Hematopoietic multipotent progenitor cell treated with erythropoietin and hydrocortisone succinate and interleukin-3 and kit ligand, for 17 days (in vitro differentiated cells): ENCODE measurements at places on chromosomes 7 and 10.

DNA sequence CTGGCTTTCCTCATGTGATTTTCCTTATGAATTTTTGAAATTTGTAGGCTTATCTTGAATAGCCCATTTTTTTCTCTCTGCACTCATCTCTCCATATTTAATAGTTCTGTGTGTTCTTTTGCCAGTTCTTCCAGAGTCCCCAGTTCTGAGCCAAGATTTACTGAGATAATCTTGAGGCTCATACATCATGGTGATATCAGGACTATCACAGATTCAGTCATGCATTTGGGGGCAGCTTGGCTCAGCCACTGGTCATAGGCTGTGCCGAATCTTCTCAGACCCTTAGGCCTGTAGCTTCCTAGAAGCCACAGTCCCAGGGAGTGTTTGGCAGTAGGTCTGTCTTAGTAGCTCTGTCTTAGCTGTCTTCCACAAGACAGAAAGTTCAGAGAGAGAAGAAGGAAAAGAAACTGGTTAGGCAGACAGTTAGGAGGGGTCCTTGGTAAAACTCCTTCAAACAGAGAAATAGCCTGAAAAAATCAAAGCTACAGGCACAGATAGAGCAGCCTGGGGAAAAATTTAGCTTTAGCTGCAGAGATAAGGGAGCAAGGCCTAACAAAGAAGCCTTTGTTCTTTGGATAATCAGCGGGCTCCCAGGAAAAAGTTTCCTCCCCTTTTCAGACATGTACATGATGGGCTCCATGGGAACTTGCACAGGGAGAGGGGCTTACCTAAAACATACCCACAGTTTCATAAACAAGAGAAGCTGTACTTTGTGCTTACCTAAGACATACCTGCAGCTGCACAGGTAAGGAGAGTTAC, 29.1 kb downstream of the FAS start:
- no peak for DNase-seq

DNA sequence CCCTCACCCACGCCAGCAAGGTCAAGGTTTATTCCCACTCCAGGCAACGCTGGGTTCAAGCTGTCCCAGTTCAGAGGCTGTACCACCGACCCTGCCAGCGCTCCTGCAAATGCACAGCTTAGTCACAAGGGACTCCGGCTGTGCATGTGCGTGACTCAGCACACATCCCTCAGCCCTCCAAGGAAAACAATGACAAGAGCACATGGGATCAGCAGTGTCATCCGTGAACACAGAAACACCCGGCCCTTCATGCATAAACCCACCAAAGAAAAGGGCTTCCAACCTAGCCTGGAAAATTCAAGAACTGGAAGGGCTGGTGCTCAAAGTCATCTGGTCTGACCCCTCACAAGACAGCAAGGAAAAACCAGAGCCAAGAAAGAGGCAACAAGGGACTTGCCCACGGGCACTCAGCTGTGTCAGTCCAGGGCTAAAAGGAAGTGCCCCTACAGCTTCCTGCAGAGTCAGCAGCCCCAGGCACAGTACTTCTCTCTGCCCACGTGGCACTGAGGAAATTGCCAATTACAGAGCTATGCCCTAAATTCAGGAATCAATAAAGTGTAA, 106.1 kb downstream of the KCNMA1 start:
- DNase-seq: no peak

- no peak for DNase-seq
Measured at GRCh38 chr7:149871576-149871975, 2.2 kb upstream of the ATP6V0E2 start.

DNA sequence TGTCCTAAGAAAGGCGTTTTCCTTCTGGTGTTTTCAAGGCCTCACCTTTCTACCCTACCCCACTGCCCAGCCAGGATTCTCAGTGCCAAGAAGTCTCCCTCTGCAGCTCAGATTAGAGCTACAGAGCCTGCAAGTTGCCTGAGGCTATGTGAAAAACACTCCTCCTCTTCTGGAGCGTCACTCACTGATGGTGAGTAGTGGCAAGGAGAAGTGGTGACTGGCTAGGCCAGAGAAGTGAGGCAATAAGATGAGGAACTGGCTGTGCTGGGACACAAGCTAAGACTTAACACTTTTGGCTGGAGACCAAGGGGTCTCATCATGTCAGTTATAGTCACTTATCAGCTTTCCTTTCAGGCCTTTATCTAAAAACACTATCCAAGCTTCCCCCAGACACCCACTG, 86.7 kb upstream of the PRKAR2B start:
- DNase-seq: no peak

DNA sequence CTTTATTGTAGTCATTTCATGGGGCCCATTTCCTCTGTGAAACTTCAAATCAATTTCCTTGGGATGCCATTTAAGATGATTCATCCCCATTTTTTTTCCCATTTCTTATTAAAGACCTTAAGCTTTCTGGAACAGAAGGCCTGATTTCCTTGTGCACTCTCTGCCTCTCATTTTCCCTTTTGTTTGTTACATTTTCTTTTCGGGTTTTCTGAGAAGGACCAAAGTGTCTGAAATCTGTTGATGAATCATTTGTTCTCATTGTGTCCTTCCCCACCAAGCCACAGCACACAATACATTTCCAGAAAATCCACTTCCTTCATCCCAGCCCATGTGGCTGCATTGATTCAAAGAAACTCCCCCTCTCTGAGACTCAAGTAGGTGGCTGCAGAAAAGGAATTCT, 372.4 kb downstream of the SFMBT2 start:
- DNase-seq: no peak

DNA sequence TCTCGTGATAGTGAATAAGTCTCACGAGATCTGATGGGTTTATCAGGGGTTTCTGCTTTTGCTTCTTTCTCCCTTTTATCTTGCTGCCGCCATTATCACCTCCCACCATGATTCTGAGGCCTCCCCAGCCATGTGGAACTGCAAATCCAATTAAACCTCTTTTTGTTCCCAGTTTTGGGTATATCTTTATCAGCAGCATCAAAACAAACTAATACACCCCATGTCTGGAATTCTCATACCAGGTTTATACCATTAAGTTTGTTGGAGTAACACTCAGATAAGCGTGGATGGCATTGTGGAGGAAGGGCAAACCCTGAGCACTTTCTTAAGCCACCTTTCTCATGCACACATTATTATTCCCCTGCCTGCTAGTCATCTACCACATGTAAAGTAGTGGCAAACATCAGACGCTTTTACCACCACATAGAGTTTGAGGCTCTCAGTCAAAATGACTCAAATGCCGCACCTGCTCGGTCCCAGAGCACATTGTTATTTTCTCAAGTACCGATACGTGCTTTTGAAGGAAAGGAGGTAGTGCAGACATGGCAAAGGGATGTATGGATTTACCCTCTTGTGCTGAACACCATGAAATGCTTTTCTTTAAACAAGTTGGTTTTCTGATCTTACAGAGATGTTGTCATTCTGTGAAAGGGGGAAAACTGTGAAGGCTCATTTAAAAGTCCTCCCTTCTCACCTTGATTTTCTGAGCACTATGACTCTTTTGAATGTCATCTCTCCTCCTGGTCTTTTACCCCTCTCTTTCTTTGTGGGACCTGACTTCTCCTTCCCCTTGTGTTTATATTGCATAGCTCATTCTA, 429.7 kb downstream of the EXOC4 start:
- DNase-seq: no peak

DNA sequence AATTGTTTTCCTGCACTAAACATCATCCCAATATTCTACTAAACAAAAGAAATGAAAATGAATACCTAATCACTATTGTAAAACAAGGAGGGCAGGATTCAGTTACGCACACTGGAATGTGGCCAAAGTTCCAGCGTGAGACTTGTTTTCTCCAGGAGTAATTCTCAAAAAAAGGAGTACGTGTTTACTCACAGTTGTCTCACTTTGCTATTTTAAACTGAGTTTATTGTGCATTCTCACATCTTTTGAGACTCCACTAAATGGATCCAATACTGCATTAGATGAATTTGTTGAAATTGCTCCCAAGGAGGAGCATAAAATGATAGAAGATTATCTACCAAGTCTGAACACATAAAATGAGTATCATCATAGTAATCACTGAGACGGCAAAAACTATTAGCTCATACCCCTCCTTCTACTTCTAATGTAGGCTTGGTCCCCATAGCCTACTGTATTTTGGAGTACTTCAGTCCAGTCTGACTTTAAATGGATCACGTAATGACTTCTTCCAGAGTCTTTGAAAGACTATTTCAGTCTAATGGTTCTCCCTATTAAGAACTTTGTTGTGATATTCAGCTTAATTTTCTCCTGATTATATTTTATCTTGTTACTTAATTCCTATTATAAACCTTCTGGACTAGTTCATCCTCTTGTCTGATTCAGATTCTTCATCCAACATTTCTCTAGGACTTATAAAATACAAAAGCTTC, 3.8 kb downstream of the GRM3 start:
- no peak for DNase-seq

- DNase-seq: no peak
Measured at GRCh38 chr7:36266683-36267082, 113.6 kb downstream of the EEPD1 start.

GRCh38 chr7:157614457-157615020, 277.7 kb downstream of the DNAJB6 start:
- DNase-seq: no peak

DNA sequence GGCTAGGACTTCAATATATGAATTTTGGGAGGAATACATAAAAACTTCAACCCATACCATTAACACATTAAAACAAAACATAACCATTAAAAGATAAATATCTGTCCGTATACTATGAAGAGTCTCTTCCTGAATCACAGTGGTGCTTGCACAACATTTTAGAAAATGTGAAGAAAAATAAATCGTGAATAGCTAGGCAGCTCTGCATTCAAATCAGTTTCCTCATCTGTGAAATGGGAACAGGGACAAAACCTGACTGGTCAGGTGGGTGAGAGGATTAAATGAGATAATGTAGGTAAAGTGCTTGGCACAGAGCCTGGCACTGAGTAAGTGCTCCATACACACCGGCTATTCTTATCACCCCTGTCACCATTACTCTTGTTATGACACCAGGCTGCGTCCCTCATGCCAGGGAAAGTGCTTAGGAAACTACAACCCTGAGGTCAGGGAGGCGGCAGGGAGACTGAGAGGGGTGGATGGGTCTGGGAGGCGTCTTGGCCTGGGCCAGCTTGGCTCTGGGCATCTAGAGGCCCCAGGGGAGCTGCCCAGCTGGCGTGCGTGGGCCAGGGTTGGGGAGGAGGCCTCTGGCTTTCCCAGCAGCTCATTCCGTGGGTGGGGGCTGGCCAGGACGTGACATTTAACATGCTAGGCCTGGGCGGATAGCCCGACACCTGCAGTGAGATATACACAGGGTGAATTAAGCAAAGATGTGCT, 78.3 kb downstream of the SH3PXD2A start:
- no peak for DNase-seq

DNA sequence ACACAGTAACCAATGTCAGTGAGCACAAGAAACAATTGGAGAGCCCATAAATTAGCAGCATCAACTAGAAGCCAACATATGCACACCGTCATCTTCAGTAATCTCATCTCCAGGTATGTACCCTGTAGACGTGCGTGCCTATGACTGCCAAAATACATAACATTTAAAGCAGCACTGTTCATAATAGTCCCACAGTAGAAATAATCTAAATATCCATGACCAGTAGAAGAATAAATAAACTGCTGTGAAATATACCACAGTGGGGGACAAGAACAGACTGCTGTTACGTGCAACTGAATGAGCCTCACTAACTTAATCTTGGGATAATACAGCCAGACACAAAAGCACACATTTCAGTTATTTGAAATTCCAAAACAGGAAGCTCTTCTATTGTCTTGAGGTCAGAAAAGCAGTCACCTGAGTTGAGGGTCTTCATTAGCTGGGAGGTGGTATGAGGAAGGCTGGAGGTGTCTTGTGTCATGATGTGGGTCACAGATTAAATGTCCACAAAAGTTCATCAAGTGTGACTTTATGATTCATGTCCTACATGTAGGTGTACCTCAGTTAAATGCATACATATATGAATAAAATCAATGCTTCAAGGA, 454.2 kb upstream of the AKR1E2 start:
- no peak for DNase-seq

- no peak for DNase-seq
Measured at GRCh38 chr7:37181550-37181932, 267.1 kb downstream of the ELMO1 start.

DNA sequence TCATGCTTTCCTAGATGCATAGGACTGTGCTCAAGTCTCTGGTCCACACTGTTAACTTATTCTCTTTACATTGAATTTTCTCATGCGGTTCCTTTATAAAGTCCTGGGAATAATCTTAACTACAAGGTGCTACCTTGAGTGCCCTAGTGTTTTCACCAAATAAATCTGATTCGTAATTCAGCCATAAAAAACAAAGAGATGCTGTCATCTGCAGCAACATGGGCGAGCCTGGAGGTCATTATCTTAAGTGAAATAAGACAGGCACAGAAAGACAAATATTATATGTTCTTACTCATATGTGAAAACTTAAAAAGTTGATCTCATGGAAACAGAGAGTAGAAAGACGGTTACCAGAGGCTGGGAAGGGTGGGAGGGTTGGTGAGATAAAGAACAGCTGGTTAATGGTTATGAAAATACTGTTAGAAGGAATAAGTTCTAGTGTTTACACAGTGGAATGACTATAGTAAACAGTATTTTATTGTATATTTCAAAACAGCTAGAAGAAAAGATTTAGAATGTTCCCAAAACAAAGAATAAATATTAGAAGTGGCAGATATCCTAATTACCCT, 38.3 kb downstream of the NT5C3A start:
- DNase-seq: no peak

GRCh38 chr7:150931199-150931869, 46.8 kb downstream of the KCNH2 start:
- DNase-seq: no peak

- no peak for DNase-seq
Measured at GRCh38 chr7:3187444-3188040, 113.5 kb upstream of the SDK1 start.

GRCh38 chr10:124916098-124916584, 25.8 kb upstream of the ZRANB1 start:
- DNase-seq: no peak

DNA sequence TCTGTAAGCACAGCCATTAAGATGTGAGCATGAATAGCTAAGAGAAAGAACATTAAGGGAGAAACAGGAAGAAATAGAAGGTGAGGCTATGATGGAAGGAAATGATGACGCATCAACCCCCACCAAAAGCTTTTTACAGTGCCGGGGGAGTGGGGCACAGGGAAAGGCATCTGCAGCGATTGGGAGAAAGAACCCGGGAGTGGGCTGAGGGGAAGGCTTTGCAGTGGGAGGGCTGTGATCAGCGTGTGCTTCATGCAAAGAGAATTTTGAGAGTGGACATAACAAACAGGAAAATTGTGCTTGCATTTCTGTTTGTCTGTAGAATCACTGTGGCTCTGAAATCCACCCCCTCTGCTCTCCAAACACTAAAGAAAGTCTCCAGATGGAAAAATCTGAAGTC, 250.8 kb downstream of the KCNMA1 start:
- no peak for DNase-seq
